ENCODE measurements at places on chromosomes 3 and 15.

DNA sequence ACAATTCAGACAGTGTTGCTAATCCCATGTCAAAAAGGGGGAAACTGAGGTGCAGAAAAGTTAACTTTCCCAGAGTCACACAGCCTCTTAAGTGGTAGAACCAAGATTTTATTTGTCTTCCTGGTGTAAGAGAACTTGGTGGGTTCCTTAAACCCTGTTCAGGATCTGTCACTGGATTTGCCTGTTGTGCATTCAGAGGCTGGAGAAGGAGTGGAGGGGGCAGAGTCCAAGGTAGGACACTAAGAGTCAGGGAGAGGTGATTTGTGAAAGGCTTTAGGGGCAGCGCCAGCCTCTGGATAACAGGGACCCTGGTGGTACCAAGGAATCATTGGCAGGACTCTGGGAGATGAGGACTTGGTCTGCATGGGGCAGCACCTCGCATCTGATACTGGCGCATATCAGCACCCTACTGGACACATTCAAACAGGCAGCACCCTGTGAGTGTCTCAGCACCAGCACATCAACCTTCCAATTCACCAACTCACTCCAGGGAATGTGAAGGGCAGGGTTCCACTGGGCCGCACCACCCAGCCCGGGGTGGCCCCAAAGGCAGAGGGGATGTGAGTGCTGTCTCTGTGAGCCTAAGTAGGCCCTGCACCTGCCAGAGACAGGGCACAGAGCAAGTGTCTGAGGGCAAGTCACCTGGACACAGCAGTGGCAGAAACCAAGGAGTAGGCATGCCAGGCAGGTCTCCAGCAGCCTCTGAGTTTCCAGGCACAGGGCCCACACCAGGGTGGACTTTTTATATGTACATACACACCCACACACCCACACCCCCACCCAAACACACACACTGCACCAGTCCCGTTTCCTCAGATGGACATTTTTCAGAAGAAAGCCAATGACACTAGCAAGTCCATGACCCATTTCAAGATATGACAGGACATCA, 71.6 kb downstream of the LIPC start:
- no peak for DNase-seq

GRCh38 chr3:182238126-182238525, 526.4 kb downstream of the SOX2 start:
- peak; percentile 95 for DNase-seq

DNA sequence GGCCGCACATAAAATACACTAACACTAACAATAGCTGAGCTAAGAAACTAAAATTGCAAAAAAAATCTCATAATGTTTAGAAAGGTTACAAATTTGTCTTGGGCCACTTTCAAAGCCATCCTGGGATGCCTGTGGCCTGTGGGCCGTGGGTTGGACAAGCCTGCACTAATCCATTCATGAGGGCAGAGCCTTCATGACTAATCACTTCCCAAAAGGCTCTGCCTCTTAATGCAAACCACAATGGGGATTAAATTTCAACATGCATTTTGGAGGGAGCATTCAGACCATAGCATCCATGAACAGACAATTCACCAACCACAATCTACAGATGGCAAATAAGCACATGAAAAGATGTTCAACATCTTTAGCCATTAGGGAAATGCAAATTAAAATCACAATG, 128.2 kb downstream of the SUCLG2 start:
- DNase-seq, result peak; percentile 95

DNA sequence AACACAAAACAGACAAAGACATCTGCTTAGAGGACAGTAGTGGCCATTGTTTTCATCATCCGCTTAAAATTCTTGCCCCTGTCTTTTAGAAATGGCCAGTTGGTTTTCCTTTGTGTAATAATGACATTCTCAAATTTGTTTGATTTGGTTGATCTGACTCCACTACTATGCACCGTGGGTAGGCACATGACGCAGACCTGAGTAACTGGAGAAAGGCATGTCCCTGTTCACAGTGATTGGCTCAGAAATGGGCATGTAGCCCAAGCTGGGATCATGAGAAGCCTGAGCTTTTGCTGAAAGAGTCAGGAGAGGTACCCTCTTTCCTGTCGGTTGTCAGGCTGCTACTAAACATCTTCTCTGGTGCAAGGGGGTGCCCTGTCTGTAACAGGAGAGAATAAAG, 36.6 kb upstream of the MAGI1 start:
- peak; percentile 40 for DNase-seq

- DNase-seq, result no peak
Measured at GRCh38 chr15:101841656-101842055, 29.7 kb downstream of the OR4F15 start.

DNA sequence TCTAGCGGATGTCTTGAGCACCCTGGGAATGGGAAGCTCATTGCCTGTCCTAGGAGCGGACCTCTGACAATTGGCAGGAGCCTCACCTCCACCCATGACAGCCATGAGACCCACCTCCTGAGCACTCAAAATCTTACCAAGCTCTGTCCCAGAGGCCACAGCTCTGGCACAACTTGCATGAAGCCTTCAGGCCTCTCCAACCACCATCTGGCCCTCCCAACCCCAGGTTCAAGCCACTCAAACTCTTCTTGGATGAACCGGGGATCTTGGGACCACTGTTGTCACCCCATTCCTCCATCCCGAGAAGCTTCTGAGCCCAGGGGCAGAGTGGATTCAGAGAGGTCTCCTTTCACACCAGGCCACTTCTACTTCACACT, 1.5 kb downstream of the VIPR1 start:
- no peak for DNase-seq
